ENCODE measurements at places on chromosomes 3 and 15.

- no peak for DNase-seq
Measured at GRCh38 chr3:32709346-32709745, 24.4 kb downstream of the CNOT10 start.

GRCh38 chr3:16904423-16905417 lies 20.0 kb downstream of the PLCL2 start:
- DNase-seq: no peak

DNA sequence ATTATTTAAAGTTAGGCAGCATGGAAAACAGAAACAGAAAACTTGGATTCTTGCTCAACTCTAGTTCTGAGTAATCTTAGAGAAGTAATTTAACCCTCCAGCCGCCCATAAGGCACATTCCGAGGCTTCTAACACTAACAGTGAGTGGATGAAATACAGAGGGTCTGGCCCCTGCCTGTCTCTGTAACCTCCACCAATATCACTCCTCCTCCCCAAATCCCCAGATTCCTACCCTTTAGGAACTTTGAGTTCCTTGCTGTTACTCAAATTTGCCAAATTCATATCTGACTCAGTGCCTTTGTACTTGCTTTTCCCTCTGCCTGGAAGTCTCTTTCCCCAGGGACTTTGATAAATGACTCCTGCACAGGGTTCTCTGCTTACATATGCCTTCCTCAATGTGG lies 112.5 kb upstream of the TGFBR2 start:
- no peak for DNase-seq

DNA sequence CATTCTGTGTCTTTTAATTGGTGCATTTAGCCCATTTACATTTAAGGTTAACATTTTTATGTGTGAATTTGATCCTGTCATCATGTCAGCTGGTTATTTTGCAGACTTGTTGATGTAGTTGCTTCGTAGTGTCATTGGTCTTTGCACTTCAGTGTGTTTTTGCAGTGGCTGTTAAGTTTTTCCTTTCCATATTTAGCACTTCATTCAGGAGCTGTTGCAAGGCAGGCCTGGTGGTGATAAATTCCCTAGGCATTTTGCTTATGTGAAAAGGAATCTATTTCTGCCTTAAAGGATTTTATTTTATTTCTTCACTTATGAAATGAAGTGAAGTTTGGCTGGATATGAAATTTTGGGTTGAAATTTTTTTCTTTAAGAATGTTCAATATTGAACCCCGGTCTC lies 70.2 kb upstream of the CD96 start:
- no peak for DNase-seq

DNA sequence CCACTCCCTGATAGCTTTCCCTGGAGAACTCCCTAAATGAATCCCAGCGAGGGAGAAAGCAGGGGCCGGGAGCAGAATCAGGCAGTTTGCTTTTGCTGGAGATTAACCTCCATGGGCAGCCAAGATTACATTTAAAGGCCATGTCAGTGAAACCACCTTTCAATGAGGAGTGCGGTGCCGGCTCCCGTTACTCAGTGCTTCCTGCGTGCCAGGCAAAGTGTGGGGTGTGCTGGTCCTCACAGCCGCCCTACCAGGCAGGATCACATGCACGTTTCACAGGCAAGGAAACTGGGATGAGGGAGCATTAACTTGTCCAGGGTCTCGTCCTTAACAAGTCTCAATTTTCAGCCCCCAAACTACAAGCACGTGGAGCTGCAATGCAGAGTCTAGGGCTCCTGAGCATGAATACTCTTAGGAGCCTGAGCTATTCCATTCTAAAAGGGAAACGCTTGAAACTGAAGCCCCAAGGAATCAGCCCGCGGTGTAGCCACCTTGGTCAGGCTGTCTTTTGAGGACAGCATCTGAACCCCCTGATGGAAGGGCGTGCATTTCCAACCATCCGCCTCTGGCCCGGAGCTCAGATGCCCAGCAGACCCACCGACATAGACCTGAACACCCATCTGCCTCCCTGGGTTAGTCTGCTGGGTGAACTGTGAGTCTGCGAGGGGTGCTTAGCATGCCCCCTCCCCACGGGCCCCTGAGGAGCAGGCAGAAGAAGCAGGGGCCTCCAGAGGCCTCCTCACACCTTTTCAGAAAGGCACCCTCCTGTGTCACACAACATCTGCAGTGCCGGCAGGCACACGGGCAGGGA lies 5.6 kb downstream of the IGDCC3 start:
- DNase-seq: no peak

DNA sequence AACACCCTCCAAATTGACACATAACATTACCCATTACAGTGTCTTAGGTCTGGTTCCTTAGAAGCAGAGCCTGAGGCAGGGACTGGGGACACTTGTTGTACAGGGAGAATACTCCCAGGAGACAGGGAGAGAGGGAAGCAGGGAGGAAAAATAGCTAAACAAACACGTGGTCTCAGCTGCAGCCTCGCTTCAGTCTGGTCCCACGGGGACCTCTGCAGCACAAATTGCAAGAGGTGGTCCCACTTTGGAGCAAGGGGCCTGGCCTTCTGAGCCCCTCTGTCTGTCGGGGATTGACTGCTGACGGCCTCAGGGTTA lies 25.0 kb upstream of the PLA2G4D start:
- no peak for DNase-seq

GRCh38 chr3:52254608-52255007 lies 9.0 kb downstream of the PPM1M start:
- DNase-seq: no peak

DNA sequence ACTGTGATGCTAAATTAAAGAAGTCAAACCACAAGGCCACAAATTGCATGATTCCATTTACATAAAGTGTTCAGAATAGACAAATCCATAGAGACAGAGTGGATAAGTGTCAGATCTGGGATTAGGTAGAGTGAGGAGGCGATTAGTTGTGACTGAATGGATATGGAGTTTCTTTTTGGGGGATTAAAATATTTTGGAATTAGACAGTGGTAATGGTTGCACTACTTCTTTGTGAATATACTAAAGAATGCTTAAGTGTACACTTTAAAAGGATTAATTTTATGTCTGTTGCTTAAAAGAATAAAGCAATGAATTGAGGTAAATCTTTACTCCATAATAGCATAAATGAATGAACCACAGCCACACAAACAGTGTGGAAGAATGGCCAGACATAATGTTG lies 175.5 kb upstream of the CADM2 start:
- DNase-seq: no peak

DNA sequence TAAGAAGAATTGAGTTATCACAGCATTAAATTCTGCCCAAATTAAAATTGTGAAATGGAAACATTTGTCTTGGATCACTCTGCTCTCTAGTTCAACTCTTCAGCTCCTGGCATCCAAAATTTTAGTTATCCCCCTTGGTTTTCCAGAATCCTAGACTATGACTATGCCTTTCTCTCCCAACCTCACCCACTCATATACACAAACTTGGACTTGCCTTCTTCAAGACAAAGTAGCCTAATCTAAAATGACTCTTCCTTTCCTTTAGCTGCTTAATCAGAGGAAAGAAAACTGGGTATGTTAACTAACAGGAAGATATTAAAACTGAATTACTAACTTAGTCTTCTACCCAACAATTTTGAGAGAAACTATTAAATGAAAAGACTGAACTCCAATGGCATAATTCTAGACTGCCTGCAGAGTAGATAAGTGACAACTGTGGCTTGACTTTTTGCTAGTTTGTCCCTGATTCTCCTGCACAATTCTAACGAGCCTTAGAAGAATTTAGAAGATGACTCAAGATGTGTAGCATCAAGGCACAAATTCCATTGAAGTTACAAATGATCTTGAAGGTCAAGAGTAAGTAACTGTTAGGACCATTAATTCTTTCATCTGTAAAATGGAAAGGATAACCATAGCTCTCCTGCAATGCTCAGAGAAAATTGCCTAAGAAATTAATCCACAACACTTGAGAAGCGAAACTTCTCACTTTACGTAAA lies 5.2 kb upstream of the GOLIM4 start:
- no peak for DNase-seq

DNA sequence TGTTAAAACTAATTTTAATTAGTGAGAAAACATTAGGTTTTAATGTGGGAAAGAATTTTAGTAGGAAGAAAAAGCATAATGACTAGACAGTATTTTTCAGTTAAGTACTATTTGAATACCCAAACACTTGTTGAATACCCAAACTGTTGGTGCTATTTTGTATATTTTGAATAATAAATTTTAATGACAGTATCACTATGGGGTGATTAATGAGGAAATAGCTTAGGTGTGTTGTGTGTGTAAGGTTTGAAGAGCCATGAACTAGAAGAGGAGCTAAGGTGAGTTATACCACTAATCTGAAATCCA lies 4.7 kb upstream of the EBLN2 start:
- no peak for DNase-seq

DNA sequence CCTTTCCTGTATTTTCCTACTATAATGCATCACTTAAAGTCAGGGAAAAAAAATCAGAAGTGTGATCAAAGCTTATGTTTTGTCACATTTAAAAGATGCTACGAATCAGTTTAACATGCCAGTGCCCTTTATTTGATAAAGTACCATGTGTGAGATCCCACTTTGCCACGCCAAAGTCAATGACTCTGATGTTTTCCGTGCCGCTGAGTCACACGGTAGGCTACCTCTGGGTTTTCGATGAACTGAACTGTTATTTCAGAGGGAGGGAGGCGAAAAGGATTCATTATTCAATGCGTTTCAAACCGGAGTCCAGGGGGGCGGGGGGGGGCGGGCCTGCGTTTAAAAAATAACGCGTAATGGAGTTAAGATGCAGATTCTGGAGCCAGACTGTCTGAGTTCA lies 203.0 kb downstream of the ABHD5 start:
- DNase-seq: no peak

DNA sequence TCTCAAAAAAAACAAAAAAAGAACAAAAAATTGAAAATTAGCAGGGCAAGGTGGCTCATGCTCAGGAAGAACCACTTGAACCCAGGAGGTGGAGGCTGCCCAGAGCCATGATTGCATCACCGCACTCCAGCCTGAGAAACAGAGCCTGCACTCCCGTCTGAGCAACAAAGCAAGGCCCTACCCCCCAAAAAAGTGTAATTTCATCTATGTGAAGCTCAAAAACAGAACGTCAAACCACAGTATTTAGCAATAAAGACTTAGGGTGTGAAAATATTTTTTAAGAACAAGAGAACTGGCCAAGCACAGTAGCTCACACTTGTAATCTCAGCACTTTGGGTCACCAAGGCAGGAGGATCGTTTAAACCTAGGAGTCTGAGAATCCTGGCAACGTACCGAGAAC lies 38.2 kb downstream of the STAG1 start:
- no peak for DNase-seq

- no peak for DNase-seq
Measured at GRCh38 chr3:127208483-127209100, 15.7 kb downstream of the PRR23E start.

DNA sequence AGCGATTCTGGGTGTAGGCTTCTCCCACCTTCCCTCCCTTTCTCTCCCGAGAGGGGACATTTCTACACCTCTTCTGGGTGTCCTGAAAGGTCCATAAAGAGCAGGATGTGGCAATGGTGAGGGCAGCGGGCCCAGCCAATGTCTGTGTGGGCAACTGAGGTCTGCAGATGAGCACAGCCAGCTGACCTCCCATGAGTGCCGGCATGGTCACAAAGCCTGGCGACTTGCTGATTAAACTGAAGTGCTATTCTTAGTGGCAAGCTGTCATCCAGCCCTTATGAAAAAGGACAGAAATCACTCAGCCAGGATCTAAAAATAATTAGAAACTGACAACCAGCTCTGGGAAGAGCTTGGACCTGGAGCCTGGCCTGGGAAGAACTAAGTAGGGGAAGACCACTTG lies 124.3 kb upstream of the RGMA start:
- DNase-seq: no peak
